ENCODE measurements at places on chromosomes 6 and 20.
A peak's percentile ranks its signal among the peaks of the same experiment; 100 is the strongest.

GRCh38 chr6:157556671-157557430 lies 175.9 kb downstream of the ZDHHC14 start:
- peak; percentile 47 for DNase-seq

DNA sequence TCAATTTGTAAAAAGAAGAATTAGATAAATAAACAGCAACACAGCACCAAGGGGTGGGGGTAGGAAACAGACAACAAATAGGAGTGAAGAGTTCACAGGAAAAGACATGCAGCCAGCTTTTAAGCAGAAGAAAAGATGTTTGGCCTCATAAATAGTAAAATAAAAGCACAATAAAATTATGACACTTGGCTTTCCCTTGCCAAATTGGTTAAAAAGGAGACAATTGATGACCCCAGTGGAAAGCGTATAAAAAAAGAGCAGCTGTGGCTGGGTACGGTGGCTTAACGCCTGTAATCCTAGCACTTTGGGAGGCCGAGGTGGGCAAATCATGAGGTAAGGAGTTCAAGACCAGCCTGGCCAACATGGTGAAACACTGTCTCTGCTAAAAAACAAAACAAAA lies 29.1 kb downstream of the BCAS1 start:
- DNase-seq, result no peak

GRCh38 chr20:18176318-18176785 lies 38.7 kb downstream of the KAT14 start:
- DNase-seq, result no peak

DNA sequence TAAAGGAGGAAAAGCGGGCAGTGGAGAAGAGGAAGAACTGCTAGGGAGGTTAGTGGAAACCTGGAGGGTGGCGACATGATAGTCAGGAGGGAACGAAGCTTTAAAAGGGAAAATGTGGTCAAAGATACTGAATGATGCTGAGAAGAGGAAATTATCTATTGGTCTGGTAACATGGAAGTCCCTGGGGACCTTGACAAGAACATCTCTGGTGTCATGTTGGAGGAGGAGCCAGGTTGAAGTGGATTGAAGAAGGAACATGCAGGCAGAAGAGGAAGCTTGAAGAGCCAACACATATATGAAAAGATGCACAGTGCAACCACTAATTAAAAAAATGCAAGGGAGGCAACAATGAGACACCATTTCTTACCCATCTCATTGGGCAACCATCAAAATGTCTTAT lies 251.9 kb upstream of the RNF24 start:
- DNase-seq, result peak; percentile 28

GRCh38 chr6:2795162-2795561 lies 30.0 kb downstream of the WRNIP1 start:
- no peak for DNase-seq

- peak; percentile 2 for DNase-seq
Observed at GRCh38 chr6:17281497-17282481, 628 bp downstream of the RBM24 start.

DNA sequence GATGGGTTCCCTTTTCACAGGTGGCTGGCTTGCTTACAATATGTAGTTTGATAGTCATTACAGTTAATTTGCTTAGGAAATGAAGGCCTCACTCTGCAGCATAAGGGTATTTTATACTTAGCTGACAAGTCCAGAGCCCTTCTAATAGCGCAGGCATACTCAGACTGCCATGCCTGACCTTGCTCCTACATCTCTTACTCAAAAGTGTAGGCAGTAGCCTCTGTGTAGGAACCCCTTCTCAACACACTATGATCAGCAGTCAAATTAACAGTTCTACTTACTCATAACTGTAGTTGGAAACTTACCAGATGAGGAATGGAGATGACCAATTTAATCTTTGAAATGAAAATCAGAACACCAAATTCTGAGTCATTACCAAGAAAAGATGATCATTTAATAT lies 373.5 kb downstream of the TBC1D32 start:
- DNase-seq, result no peak

- DNase-seq, result no peak
Observed at GRCh38 chr20:43937591-43937990, 22.9 kb downstream of the TOX2 start.

DNA sequence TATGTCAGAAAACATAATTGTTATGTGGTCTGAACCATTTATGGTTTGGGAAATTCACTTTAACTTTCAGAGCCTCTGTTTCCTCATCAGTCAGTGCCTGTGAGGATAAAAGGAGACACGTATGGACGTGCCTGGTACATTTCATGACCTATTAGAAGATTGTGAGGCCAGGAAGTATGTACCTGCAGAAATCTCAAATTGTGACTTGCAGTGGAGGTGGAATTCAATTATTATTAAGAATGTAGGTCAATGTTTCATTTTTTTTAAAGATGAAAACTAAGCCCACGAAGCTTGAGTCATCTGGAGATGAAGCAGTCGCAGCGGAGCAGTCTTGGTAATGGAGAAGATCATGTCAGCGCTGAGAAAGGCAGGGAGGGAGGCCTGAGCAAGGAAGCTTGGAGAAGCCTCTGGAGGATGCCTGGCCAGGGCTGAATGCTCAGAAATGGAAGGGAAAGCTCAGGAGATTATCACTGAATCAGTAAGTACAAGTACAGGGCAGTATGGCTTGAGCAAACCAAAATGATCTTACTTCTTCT lies 3.9 kb upstream of the DSE start:
- no peak for DNase-seq

DNA sequence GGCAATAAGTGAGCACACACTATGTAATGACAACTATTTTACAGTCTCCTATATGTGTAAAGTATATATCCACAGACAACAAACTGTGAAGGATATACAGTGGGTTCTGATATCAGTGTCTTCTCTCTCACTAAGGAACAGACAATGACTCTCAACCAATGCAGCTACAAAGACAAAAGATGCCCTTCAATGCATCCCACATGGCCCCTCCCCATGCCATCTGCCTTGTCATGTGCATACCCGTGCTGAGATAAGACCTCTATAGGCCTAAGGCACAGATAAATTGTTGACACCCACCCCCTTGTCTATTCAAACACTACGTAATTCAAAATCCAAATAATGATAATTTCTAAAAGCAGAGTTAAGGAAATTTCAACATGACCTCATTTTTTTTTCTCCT lies 1123.5 kb upstream of the MAP3K7 start:
- no peak for DNase-seq

DNA sequence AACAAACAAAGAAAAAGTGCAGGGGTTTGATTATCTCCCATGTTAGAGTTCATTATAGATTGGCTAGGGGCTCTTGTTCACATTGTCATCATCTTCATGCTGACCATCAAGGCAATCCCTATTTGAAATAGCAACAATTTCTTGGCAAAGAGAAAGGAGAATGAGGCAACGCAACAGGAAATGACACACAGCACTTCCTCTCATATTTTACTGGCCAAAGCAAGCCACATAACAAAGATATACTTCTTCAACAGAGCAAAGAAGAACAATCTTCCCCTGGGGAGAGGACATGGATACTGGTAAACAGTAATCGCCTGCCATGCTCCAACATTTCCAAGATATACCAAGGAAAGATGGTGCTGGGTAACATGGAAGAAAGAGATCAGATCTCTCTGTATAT lies 29.8 kb downstream of the EPM2A start:
- peak; percentile 48 for DNase-seq

GRCh38 chr6:16712255-16712930 lies 48.9 kb downstream of the ATXN1 start:
- DNase-seq, result peak; percentile 38

- peak; percentile 79 for DNase-seq
Observed at GRCh38 chr20:846894-847278, 13.4 kb downstream of the FAM110A start.
